ENCODE measurements at places on chromosomes 1 and 21.

DNA sequence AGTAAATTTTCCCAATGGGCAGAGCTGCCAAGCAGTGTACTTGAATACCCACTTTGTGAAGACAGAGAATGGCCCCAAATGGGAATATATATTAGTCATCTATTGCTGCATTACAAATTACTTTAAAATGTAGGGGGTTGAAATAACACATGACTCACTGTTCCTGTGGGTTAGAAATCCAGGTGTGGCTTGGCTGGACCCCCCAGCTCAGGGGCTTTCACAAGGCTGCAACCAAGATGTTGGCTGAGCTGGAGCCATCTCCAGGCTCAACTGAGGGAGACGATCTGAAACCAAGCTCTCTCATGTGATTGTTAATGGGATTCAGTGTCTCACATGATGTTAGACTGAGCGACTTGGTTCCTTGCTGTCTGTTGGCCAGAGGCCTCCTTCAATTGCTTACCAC lies 33.4 kb upstream of the ARHGAP29 start:
- DNase-seq = no peak

DNA sequence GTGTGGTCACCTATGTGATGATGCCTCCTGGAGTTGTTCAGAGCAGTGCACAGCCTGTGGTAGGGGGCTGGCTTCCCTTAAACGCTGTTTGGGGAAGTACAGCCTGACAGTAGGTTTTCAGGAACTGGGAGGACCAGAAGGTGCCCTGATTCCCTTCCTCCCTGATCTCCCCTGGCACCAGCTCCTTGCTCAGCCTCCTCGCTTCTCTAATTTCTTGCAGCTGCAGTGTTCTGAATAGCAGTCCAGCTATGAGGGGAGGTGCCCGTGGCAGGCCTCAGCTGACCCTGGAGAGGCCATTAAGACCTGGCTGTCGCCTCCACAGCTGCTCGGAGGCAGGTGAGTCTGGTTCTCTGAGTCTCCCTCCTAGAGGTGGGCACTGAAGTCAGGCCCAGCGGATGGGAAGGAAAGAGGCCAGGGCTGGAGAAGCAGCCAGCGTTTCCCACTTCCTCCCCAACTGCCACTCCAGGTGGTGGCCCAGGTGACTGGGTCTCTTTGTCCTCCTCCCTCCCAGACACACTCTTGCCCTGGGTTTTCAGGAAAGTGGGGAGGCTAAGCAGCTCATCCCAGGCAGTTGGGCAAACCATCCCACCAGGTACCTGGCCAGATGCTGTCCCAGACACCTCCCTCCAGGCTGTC lies 52.0 kb upstream of the RPL11 start:
- DNase-seq = no peak

GRCh38 chr1:245673881-245674414 lies 519.2 kb downstream of the KIF26B start:
- no peak for DNase-seq

DNA sequence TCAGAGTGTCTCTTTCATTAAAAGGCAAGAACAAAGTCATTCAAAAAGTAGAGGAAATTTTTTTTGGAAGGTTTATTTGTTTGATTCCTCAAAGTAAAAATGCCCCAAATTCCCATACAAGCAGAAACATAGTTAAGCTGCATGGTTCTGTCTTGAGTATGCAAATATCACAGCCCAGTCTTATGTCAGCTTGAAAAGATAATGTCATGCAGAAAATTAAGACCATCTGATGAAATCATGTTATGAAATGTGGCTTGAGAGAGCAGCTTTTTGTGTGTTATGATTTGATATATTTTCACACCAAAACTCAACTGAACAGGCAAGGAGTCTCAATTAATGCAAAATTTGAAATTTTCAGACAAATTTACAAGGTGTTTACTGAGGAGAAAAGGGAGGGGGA lies 411.0 kb downstream of the LMO4 start:
- DNase-seq = no peak

DNA sequence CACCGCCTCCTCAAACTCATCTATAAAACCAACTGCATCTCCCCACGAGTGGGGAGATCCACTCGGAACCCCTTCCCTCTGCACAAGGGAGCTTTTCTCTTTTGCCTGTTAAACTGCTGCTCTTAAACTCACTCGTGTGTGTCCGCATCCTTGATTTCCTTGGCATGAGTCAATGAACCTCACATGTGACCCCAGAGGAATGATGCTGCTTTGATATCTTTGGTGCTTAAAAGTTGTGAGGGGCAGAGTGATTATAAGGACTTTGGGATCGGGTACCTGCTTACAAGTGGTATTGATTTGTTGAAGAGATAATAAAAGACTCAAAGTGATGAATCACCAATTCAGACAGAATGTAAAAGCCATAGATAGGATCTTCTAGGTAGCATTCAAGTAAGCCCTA lies 125.3 kb downstream of the GREM2 start:
- no peak for DNase-seq

DNA sequence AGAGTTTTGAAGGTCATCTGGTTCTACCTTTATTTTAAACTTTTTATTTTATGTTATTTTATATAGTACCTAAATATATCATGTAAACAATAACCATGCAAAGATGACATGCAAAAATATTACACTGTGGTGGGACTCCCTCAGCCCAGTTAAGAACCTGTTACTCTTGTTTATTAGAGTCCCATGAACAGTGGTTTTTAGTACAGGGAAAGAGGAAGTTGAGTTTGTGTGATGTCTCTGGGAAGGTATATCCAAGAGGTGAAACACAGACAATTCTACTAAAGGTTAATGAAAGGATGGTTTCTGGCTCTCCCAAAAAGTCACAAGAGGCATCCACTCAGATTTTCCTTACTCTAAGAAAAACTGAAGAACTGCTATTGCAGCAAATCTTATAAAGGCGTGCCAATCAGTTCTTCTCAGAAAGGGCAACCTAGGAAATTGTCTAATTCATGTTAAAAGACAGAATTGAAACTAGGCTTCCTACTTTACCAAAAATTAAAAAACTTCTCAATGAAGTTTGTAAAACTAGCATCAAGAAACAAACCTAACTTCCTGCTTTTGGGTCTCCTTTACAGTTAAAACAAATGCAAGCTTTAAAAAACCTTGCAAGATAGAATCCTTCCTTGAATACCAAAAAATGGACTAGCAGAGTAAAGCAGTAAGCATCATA lies 19.9 kb downstream of the GFI1 start:
- no peak for DNase-seq

GRCh38 chr1:85494074-85494903 lies 29.3 kb upstream of the DDAH1 start:
- DNase-seq = no peak

DNA sequence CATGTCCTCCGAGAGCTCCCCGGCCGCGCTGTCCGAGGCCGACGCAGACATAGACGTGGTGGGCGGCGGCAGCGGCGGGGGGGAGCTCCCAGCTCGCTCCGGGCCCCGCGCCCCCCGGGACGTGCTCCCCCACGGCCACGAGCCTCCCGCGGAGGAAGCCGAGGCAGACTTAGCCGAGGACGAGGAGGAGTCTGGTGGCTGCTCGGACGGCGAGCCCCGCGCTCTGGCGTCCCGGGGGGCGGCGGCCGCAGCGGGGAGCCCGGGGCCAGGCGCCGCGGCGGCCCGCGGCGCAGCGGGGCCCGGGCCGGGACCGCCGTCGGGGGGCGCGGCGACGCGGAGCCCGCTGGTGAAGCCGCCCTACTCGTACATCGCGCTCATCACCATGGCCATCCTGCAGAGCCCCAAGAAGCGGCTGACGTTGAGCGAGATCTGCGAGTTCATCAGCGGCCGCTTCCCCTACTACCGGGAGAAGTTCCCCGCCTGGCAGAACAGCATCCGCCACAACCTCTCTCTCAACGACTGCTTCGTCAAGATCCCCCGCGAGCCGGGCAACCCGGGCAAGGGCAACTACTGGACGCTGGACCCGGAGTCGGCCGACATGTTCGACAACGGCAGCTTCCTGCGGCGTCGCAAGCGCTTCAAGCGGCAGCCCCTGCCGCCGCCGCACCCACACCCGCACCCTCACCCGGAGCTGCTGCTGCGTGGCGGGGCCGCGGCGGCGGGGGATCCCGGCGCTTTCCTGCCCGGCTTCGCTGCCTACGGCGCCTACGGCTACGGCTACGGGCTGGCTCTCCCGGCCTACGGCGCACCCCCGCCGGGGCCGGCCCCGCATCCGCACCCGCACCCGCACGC lies 547 bp downstream of the FOXD2 start:
- no peak for DNase-seq

GRCh38 chr1:52268372-52268771 lies 97.6 kb downstream of the CC2D1B start:
- no peak for DNase-seq

DNA sequence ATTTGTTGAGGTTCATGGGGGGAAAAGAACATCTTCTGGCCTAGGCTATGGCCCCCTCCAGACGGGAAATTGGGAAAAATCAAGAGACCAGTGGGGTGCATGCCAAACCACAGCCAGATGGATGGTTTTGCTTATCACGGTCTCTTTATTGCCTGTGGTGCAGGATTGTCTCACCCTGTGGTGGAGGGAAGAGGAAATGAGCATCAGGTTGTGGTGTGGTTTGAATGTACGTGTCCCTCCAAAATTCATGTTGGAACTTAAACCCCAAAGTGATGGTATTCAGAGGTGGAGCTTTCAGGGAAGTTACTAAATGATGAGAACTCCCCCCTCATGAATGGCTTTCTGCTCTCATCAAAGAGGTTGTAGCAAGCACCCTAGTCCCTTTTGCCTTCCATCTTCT lies 525.7 kb downstream of the NPHP4 start:
- no peak for DNase-seq

- no peak for DNase-seq
Observed at GRCh38 chr1:185837711-185838110, 103.5 kb downstream of the HMCN1 start.

- DNase-seq = no peak
Observed at GRCh38 chr21:21668198-21668597, 670.0 kb downstream of the NCAM2 start.

DNA sequence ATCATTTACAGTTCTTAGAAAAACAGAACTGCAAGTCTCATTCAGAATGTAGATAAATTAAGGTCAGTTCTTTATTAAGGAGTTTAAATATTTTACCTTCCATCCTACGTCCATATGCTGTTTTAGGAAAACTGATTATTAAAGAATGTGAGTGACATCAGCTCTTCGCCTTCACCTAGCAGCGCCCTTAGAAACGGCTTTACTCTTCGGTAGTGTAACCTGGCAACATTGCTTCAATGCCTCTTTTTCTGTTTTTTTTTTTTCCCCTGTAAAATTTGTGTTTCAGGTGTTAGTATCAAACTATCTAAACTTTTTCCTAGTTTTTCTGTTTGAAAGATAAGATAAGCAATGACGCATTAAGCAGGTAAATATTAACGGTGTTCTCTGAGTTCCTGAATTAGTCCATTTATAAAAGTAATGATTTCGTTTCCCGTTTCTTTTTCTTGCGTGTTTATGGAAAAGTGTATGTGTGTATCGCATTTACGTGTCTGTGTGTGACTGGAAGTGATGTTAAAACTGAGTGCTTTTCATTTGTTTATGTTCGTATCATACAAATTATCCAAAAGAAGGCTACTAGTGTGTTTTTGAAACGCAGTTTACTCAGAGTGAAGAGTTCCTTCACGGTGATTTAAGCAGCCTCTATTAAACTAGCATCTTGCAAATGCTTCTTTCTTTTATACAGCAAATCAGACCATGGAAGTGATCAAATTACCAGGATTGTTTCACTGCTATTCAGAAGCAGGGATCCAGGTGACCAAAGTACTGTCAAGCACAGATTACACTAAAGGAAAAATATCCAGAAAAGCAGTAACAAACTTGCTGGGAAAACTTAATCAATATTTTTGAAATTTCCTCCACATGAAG lies 139.0 kb downstream of the SDCCAG8 start:
- no peak for DNase-seq

GRCh38 chr1:12697397-12697796 lies 18.5 kb upstream of the AADACL3 start:
- DNase-seq = no peak

GRCh38 chr1:218664385-218665170 lies 319.4 kb downstream of the TGFB2 start:
- no peak for DNase-seq

- no peak for DNase-seq
Observed at GRCh38 chr1:7680207-7680954, 90.7 kb upstream of the VAMP3 start.

- DNase-seq = no peak
Observed at GRCh38 chr1:213728593-213729536, 258.9 kb upstream of the PROX1 start.

- no peak for DNase-seq
Observed at GRCh38 chr1:198564716-198565115, 24.2 kb upstream of the ATP6V1G3 start.

DNA sequence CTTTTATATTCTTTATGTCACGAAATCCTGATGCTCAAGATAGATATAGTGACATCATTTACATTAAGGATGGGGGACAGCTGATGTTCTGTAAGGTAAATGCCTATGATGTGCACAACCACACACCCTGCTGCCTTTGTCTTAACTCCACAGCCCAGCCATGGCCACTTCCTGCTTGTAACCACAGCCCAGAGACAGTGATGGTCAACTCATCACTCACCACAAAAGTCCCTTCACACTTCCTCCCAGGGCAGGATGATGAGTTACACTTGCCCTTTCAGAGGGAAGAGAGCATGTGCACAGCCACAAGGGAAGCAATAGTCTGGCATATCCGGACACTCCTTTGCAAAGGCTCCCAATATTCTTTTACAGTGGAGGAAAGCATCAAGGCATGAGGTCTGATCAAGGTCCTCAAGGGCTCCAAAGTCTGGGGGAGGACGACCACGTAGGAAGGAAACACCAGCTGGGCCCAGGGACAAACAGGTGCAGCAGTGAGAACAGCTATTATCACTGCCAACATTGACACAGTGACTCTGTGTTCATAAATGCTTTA lies 53.8 kb downstream of the PLPP3 start:
- DNase-seq = no peak

DNA sequence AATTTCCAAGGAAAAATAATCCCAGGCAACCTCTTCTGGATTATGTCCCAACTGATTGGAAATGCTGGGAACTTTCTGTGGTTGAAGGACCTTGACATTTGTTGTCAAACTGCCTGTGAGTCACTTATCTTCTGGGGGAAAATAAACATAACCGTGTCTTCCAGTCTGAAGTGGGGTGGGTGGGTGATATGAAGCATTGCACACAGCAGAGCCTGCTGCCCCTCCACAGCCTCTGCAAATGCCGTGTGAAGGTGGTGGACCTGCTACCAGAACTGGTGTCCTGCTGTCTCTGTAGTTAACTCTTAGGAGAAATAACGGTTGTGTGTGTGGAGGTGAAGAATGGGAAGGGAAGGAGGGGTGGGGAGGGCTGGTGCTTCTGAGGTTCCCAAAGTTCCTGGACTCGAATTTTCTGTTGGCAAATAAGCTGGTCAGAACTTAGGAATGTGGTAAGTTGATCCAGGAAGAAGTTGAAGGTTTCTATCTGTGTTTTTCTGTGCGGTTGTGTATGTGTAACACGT lies 23.2 kb downstream of the GALNT2 start:
- no peak for DNase-seq

DNA sequence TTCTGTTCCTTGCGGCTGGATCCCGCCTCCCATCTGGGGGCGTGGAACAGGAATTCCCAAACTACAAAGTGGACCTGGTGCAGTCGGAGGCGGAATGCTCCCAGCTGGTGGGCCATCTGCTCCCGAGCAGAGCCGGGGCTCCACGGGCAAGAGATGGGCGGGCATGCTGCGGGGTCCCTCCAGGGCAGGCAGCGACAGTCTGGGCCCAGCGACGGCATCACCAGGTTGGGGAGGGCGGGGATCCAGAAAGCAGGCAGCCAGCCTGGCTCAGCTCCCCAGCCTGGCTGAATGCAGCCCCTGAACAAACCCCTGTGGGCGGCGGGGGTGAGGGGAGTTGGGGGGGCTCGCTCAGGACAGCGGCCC lies 3.6 kb downstream of the MEGF6 start:
- no peak for DNase-seq

- DNase-seq = no peak
Observed at GRCh38 chr1:6523566-6523965, 30.7 kb downstream of the NOL9 start.

- no peak for DNase-seq
Observed at GRCh38 chr21:36767096-36767495, 68.2 kb downstream of the SIM2 start.

Data from GM12892 (cell line).